ENCODE measurements at places on chromosomes 12 and 14.

GRCh38 chr14:36094963-36095362 lies 81.6 kb downstream of the PTCSC3 start:
- H3K4me3 ChIP-seq: no peak overlapping the region
- H3K27me3 ChIP-seq: no peaks in the 10 kb centered on the region
- H3K27ac ChIP-seq: no peak overlapping the region
- H3K4me1 ChIP-seq: no peaks in the 10 kb centered on the region
- DNase-seq: no peak
- no peaks in the 10 kb centered on the region for H3K36me3 ChIP-seq

- DNase-seq: no peak
- no peak overlapping the region for H3K4me3 ChIP-seq
- H3K27me3 ChIP-seq: no peaks in the 10 kb centered on the region
- H3K36me3 ChIP-seq: peaks cover 2% of the 10 kb centered on the region
Observed at GRCh38 chr12:97274386-97274785, 188.2 kb upstream of the RMST start.

GRCh38 chr12:26748412-26748740 lies 84.6 kb downstream of the ITPR2 start:
- DNase-seq: no peak
- H3K27ac ChIP-seq: no peak overlapping the region
- peaks cover 16% of the 10 kb centered on the region for H3K4me1 ChIP-seq

- no peak overlapping the region for H3K4me3 ChIP-seq
- no peaks in the 10 kb centered on the region for H3K36me3 ChIP-seq
- DNase-seq: no peak
- H3K27me3 ChIP-seq: no peaks in the 10 kb centered on the region
- no peaks in the 10 kb centered on the region for H3K4me1 ChIP-seq
Observed at GRCh38 chr12:106739318-106739717, 35.2 kb upstream of the RIC8B start.

- H3K27me3 ChIP-seq: no peaks in the 10 kb centered on the region
- no peaks in the 10 kb centered on the region for H3K36me3 ChIP-seq
- H3K4me3 ChIP-seq: no peak overlapping the region
- H3K27ac ChIP-seq: no peak overlapping the region
- DNase-seq: no peak
- H3K4me1 ChIP-seq: no peaks in the 10 kb centered on the region
Observed at GRCh38 chr12:65334521-65334920, 56.0 kb downstream of the MSRB3 start.

- peaks cover 46% of the 10 kb centered on the region for H3K36me3 ChIP-seq
- DNase-seq: no peak
- no peak overlapping the region for H3K27ac ChIP-seq
- no peaks in the 10 kb centered on the region for H3K4me1 ChIP-seq
Observed at GRCh38 chr12:936377-937345, 12.8 kb downstream of the RAD52 start.

DNA sequence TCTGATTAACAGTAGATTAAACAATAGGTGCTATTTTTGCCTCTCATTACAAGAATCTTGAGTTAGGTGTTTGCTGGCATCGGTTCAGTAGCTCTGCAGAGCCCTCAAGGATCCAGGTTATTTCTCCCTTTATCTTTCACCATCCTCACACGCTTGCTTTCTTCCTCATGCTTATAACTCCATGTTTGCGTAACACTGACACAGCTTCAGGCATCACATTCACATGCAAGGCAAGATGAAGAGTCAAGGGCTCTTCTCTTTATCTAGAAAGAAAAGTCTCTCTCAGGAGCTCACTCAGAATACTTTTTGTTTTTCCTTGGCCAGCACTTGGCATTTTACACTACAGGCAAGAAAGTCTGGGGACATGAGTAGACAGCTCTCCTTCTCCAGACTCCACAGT lies 24.2 kb upstream of the PTHLH start:
- H3K27ac ChIP-seq: no peak overlapping the region
- no peaks in the 10 kb centered on the region for H3K36me3 ChIP-seq
- no peak overlapping the region for H3K4me3 ChIP-seq
- H3K27me3 ChIP-seq: no peaks in the 10 kb centered on the region

GRCh38 chr14:89947344-89947743 lies 7.2 kb downstream of the EFCAB11 start:
- peaks cover 25% of the 10 kb centered on the region for H3K36me3 ChIP-seq
- no peak overlapping the region for H3K4me3 ChIP-seq
- no peak overlapping the region for H3K27ac ChIP-seq
- DNase-seq: no peak
- no peaks in the 10 kb centered on the region for H3K27me3 ChIP-seq

- H3K36me3 ChIP-seq: no peaks in the 10 kb centered on the region
- H3K27ac ChIP-seq: no peak overlapping the region
- no peaks in the 10 kb centered on the region for H3K4me1 ChIP-seq
- DNase-seq: no peak
- H3K27me3 ChIP-seq: no peaks in the 10 kb centered on the region
Observed at GRCh38 chr12:7834701-7835100, 38.0 kb downstream of the SLC2A14 start.

- no peaks in the 10 kb centered on the region for H3K36me3 ChIP-seq
- no peak for DNase-seq
- no peak overlapping the region for H3K27ac ChIP-seq
- no peaks in the 10 kb centered on the region for H3K27me3 ChIP-seq
- H3K4me1 ChIP-seq: no peaks in the 10 kb centered on the region
Observed at GRCh38 chr14:24252289-24253124, 10.1 kb upstream of the TINF2 start.

DNA sequence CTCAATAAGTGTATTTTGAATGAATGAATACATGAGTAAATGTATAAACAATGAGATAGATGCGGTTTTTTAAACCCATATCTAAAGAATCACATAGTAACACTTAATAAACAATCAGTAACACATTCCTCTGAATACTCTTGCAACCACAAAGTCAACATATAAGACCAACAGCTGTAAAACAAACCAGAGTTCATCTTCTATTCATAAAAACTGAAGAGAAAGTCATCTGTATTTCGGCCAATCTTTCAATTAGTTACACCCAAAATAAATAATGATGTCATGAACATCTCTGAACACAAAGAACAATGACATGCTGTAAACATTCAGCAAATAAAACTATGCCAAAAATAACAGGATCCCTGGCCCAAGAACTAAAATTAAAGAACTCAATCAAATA lies 47.2 kb downstream of the ARMH4 start:
- no peaks in the 10 kb centered on the region for H3K36me3 ChIP-seq
- H3K4me3 ChIP-seq: no peak overlapping the region
- no peaks in the 10 kb centered on the region for H3K27me3 ChIP-seq
- no peaks in the 10 kb centered on the region for H3K4me1 ChIP-seq
